ENCODE measurements at places on chromosomes 2 and 18. TPM values are rescaled to one million over a fixed set of nuclear protein-coding genes. Genes with fewer than 3 reads are reported as not detected.

- no peak for DNase-seq
Measured at GRCh38 chr18:76528477-76529432, 33.7 kb upstream of the ZNF516 start.

DNA sequence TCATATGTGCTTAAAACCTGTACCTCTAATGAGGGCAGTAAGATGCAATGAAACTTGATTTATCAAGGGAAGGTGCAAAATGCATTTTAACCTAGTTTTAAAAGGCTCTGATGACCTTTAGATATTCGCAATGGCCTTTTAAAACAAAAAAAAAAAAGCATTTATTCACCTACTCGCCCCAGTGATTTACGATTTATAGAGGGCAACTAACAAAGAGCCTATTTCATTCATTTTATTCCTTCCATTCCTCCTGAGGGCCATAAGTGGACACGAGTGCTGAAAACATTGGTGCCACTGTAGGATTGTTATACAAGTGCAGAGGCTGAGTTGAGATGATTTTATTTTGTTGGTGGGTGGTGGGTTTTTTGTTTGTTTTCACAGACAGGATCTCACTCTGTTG lies 48.1 kb downstream of the RNF152 start:
- no peak for DNase-seq

DNA sequence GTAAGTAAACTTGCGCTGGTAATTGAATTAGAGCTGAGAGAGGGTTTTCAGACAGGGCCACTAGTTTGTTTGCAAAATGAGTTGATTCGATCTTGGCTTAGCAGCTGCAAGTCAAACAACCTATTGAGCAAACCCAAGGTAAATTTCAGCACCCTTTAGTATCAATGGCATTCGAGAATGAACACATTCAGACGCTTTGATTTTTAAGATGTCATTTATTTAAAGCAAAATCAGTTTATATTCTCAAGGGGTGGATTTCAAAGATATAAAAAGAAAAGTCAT lies 44.2 kb downstream of the TGIF1 start:
- DNase-seq = no peak

DYNAP gene
- 0.46 TPM for total RNA-seq

Data from WTC11 (cell line).